ENCODE measurements at places on chromosomes 1 and 21.

GRCh38 chr1:209318181-209319056, 265.1 kb upstream of the CAMK1G start:
- DNase-seq: no peak

DNA sequence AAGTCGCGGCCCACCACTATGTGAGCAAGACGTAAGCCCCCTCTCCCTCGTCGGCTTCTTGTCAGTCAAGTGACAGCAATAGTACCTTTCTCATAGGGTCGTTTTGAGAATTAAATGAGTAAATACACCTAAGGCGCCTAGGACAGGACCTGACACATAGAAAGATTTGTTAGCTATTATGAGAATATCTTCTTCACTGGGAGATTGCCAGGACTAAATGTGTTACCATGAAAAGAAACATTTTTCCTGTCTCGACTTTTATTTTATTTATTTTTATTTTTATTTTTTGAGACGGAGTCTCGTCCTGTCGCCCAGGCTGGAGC, 798 bp downstream of the PMF1 start:
- DNase-seq: no peak

- DNase-seq: no peak
These were observed 145.6 kb downstream of the HIVEP3 start for GRCh38 chr1:41773144-41773591.

DNA sequence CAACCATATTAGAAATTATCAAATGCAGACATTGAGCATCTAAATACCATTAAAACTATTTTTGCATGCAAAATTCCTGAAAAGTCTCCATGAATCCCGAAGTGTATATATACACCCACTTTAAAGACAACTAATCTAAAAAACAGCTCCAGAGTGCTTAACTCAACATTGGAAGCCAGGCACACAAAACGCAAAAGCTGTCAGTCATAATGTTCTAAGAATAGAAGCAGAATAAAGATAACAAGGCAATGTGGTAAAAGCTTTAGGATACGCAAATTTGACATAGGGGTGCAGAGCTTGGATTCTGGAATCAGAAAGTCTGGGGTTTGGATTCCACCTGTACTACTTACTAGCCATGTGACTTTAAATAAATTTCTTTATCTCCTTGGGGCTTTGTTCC, 62.5 kb downstream of the SMYD3 start:
- DNase-seq: no peak

DNA sequence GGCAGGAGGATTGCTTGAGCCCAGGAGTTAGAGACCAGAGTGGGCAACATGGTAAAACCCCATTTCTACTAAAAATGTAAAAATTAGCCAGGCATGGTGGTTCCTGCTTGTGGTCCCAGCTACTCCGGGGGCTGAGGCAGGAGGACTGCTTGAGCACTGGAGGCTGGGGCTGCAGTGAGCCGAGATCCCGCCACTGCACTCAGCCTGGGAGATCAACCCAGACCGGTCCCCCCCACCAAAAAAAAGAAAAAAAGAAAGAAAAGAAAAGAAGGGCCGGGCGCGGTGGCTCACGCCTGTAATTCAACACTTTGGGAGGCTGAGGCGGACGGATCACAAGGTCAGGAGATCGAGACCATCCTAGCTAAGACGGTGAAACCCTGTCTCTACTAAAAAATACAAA, 1.8 kb upstream of the GMEB1 start:
- no peak for DNase-seq
